ENCODE measurements at places on chromosomes 16 and 17.

DNA sequence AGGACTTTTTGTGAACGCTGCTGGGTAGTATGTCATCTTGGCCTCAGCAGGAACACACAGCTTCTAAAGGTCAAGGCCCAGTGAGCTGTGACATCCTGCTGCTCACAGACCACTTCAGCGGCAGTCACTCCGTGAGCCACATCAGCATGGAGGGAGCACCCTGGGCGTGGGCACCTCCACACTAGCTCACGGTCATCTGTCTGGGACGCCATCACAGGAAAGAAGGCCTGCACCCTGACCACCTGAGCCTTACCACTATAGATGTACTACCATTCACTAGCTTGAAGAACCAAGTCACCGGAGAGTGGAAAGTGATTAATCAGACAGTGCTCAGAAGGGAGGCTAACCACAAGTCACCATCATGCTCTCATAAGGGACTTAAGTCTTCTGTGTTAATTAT, 3.3 kb downstream of the AXIN1 start:
- DNase-seq, result no peak

GRCh38 chr17:56597495-56597990, 4.0 kb downstream of the NOG start:
- DNase-seq, result no peak

DNA sequence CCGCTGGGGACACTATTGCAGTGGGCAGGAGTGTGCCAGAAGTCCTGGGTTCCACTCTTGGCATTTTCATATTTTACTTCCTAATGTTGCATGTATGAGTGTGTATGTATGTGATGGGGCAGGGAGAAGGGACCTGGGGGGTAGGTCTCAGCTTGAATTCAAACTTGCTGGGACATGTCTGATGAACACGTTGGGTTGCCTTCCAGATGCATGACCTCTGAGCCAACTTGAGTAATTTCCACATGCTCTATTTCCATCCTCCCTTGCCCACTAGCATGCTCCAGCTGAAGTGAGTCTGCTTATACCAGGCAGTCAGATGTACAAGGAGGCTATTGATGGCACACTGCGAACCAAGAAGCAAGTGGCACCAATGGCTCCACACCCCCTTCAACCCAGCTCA, 32.9 kb upstream of the SRSF1 start:
- no peak for DNase-seq

DNA sequence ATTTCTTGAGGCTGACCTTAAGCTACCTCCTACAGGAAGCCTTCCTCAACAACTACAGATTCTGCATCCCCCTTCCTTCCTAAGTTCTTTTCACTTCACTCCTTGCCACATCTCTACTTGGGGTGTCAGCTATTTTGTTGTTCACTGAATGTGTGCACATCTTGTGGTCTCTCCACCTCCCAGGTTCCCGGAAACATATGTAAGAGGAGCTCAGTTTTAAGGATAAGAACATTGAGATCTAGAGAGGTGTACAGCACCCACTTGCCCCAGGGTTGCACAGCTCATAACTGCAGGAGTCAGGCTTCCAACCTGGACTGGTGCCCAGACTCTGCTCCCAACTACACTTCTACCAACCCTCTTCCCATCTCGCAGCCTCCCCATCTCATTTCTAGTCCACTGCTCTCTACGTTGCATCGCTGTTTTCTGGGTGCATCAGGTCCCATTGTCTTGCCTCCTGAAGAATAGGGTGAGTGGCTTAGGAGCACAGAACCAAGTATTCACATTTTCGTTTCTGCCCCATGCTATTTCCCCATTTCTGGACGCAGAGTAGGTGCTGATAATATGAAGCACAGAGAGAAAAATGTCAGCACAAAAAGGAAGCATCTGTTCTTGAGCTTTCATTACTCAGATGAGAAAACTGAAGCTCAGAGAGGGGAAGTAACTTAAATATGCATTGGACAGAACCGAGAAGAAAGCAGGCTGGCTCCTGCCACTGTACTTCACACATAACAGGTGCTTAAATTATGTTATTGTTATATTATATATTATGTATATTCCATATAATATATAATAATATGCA, 292.0 kb upstream of the CCL2 start:
- no peak for DNase-seq

GRCh38 chr16:30892670-30893416, 1.0 kb downstream of the BCL7C start:
- no peak for DNase-seq

GRCh38 chr17:32102646-32103186, 39.6 kb upstream of the RHOT1 start:
- DNase-seq, result no peak

DNA sequence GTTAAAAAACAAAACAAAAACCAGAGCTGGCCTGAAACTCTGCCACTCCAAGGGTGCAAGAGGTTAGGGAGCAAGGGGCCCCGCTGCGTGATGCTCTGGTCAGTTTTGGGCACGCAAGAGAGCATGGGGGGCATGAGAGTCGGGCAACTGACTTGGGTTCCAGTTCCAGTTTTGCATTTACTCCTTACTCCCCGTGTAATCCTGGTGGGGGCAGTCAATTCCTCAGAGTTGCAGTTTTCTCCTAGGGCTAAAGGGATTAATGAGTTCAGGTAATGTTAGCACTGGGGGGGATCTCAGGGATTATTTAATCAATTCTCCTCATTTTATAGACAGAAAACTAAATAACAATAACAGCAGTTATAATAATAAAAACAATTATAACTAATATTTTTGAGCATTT, 72.9 kb upstream of the PMFBP1 start:
- DNase-seq, result no peak

DNA sequence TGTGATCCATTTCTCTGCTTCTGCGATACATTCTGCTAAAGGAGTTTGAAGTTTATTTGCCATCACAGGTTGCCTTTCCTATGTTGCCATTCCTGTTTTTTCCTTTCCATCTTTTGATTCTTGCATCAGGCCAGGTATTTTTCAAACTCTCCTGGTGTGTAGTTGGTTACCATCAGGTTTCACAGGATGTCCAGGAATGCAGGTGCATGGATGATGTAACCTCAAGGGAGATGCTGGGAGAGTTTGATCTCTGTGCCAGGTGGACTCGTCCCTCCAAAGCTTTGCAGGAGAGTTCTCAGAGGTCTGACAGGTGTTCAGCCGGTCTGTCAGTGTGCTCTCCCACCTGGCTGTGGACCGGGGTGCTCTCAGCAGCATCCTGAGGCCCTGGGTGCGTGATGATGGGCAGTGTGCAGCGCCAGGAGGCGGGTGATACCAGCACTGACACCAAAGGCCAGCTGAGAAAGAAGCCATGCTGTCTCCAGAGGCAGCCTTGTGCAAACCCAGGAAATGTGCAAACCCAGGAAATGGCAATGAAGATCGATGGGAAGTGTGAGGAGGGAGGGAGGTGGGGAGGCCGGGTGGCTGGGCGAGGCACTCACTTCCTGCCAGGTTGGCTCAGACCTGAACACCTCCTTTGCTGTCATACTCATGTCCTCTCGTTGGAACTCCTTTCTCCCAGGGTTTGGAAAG, 1.7 kb downstream of the ATP2C2 start:
- no peak for DNase-seq

GRCh38 chr16:3140603-3141427, 6.0 kb downstream of the ZNF213 start:
- DNase-seq, result no peak

DNA sequence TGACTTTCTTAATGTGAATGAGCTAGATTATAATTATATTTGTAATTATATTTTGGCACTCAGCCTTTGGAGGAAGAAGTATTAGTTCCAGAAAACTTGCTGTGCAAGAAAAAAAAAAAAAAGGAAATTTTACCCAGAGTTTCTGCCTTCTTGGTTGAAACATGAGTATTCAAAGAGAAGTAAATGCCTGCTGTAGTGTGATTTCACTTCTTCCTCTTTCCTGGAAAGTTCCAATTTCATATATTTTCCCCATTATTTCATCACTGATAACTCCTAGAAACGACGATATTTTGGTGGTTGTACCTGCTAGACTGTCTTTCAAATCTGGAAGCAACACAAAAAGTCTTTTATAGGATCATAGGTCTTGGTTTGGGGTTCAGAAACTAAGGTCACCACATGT, 20.4 kb upstream of the MPHOSPH6 start:
- no peak for DNase-seq

GRCh38 chr16:3993052-3993785, 112.7 kb upstream of the CREBBP start:
- no peak for DNase-seq

DNA sequence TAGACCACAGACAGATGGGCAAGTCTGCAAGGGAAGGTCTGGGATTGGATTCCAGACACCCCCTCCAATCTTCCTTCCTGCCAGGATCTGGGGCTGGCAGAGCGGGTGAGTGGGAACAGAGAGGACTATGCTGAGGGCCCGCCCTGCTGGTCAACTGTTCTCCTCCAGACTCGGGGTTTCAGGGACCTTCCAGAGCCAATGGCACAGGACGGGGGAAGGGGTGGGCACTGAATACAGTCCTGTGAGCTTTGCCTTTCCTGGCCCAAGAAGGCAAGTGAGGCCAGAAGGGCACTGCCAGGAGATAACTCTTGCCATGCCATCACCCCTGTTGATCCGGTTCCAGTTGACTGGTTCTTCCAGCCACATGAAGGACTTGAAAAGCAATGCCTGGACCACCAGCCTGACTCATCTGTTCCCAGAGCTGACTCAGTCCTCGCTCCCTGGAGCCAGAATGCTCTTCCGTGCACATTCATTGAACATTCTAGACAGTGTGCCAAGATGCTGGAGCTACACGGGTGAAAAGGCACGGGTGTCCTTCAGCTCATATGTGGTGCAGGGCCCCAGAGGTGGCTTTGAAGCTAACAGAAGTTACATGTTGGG, 533 bp upstream of the MEFV start:
- DNase-seq, result no peak

DNA sequence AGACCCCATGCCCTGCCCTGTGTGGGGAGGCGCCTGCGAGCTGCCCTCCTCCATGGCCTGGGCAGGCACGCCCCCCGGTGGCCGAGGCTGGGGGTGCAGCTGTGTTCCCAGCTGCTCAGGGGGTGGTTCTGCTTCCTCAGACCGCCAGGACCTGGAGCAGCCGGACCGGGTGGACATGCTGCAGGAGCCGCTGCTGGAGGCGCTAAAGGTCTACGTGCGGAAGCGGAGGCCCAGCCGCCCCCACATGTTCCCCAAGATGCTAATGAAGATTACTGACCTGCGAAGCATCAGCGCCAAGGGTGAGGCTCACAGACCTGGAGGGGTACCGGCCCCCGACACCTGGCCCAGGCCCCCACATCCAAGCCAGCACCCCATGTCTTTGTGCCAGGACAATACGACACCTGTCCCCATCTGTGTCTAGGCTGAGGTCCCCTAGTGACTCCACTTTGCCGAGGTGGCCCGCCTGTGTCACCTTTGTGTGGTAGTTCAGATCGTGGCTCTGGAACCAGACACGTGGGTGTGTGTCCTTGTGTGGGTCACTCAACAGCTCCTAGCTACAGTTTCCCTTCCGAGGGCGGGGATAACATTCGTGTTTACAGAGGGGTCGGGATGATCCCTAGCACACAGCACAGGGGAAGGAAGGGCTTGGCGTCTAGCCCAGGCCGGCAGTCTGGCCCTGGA, 9.3 kb downstream of the GJD3 start:
- DNase-seq, result peak; percentile 58

GRCh38 chr17:78163881-78164747, 4.3 kb upstream of the SYNGR2 start:
- no peak for DNase-seq

GRCh38 chr16:56372013-56372634, 53.2 kb downstream of the AMFR start:
- DNase-seq, result no peak

- no peak for DNase-seq
Observed at GRCh38 chr17:67256075-67256732, 11.2 kb upstream of the HELZ start.

DNA sequence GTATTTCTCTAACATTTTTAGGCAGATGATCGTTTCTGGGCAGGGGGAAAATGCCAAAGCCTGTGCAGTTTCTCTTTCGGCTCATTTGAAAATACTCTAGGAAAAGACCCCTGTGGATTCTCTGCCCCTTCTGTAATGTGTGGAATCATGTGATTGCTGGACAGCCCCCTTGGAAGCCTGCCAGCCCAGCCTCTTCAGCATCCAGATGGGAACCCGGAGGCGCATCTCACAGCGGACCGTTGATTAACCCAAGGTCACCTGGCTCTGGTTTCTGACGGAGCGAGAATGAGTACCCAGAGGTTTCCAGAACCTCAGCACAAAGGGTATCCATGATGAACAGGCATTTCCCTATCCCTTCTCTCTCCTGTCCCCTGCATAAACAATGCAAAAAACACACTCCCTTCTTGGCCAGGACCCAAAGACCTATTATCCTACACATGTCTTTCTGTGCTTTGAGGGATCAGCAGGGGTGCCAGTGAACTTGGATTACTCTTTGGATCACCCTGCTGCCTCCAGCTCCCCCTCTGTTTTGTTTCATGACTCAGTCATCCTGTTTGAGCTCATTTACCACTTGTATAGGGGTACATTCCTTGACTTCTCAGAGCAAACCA, 957.1 kb upstream of the RBFOX1 start:
- no peak for DNase-seq

DNA sequence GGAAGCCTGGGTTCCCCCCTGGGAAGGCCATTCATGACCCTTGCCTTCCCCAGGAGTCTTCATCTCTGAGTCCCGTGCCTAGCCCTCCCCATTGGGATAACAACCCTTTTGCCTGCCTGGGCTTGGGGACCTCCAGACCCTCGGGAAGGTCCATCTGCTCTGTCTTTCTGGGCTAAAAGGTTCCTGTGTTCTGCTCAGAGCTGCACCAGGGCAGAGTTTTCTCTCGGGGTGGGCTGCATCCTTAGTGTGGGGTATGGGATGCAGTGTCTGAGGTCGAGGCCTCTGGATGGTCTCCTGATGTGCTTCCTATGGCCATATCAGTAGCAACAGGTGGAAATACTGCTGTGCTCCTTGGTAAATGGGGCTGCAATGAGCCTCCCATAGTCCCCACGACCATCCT, 22.9 kb upstream of the PLLP start:
- no peak for DNase-seq

DNA sequence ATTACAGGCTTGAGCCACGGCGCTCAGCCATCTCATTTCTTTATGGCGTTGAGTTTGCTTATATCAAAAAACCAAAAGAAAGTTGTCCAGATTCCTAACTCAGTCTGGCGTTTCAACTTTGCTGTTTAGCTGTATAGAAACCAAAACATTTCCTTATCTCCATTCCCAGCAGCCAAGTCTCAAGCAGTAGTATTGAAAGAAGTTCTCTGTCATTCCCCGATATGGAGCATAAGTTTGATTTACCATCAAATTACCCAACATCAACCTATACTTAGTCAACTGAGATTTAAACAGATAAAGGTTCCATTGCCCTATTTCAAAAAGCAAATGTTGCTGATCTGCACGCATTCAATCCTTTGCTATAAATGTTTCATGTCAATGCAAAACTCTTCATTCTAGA, 27.5 kb upstream of the RAB11FIP4 start:
- DNase-seq, result no peak

DNA sequence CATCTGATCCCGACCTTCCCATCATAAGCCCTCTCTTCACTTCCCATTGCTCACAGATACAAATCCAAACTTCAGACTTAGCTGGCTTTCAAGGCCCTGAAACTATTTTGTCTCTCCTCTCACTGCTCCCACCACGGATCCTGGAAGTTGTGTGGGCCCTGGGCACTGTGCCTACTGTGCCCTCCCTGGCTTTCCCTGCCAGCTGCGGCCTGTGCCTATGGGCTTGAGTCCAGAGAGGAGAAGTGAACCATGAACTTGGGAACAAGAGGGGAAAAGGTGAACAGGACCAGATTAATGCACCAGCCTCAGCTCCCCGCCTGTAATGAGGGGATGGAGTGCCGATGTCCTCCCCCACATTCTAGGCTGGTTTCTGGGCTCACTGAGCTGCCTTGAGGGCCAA, 18.9 kb upstream of the KCNJ12 start:
- no peak for DNase-seq

GRCh38 chr17:9356488-9356911, 219.1 kb downstream of the STX8 start:
- no peak for DNase-seq

- DNase-seq, result no peak
Observed at GRCh38 chr17:78361225-78361701, 1.4 kb upstream of the SOCS3 start.
